ENCODE measurements at places on chromosomes 7 and 10.

DNA sequence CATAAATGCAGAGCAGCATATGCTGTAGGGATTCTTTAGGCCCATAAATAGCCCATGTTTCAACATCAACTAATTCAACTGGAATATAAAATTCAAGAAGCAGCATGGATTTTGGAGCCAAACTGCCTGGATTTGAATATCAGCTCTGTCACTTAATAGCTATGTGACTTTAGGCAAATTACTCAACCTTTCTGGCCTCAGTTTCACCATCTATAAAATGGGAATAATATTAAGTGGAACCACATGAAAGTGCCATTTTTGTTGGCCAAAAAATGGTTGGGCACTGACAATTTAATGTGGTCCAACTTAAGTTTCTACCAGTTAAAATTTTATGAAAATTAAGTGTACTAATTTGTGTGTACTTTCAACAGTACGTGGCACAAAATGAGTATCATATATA lies 98.1 kb downstream of the GSAP start:
- DNase-seq, result no peak

DNA sequence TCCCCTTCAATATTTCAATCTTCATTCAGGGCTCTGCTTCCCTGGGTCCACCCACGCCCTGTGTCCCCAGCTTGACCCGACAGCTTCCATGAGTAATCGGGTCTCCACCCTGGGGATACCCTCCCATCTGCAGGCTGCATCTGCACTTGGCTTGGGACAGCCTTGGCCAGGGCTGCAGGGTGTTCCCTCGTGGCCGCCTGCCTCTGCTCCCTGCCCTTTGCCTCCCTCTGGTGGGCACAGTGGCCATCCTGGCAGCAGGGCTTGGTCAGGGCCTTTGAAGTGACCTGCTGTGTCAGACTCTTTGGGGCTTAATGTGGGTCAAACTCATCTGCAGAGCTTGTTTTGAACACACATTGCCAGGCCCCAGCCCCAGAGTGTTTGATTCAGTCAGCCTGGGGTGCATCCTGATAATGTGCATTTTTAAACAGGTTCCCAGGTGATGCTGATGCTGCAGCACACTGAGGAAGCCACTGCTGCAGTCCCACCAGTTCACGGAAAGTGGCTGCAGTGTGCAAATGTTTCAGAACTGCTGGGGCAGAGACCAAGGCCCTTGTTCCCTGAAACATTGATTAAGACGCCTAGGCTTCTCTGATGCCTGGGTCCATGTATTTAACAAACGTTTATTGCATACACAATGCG lies 80.7 kb upstream of the SEC61G start:
- DNase-seq, result no peak

DNA sequence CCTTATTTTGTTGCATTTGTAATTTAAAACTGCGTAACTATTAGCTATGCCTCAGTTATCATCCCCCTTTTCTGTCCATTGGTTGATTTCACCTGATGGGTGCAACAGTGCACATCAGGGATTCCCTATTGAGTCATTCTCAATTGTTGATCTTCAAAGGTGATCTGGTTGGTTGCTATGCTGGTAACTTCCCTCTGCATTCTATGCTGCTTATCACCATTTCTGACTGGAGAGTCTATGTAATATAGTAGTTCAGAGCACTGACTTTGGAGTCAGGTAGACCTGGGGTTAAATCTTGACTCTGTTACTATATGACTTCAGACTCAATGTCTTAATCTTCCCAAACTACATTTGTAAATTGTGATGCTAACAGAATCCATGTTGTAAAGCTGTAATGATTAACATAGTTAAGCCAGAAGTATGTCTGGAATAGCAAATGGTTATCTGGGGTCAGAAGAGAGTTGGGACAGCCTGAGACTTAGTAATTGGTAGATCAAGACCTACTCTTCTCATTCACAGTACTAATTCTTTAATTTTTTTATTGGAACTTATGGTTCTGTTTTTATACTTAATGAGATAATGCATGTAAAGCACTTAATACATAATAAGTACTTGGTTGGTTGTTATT lies 38.1 kb downstream of the EXOC6 start:
- no peak for DNase-seq

DNA sequence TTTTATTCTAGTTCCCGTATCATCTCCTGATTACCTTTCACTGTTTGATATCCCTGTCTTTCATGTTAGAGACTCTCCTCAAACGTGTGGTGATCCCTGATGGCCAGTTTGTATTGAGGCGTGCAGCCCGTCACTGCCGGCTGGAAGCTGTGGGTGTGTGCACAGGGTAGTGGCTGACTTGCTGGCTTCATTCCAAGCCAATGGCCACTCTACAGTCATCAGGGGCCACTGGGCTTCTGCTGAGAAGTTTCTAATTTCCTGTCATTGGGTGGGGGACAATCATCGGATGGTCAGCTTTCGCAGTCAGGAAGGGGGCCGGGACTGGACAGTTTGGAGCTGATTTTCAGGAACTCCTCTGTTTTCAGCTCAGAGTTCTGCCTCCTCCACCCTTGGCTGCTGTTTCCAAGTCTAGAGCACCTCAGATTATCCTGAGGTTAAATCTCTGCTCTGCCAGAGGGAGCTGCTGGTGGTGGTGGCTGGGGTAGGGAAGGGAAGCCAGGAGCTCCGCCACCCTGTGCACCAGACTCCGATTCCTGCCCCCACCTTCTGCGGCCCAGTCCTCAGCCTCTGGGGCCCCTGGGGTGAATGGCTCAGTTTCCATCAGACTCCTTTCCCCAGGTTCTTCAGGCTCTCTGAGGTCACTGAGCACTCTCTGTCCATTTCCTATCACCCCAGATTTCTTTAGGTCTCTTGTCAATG lies 34.9 kb downstream of the BAIAP2L1 start:
- no peak for DNase-seq

GRCh38 chr10:51707821-51708424 lies 8.5 kb upstream of the CSTF2T start:
- DNase-seq, result no peak

GRCh38 chr10:91944880-91945630 lies 21.5 kb downstream of the BTAF1 start:
- no peak for DNase-seq

GRCh38 chr10:63375458-63375857 lies 90.3 kb downstream of the JMJD1C start:
- no peak for DNase-seq

- no peak for DNase-seq
Measured at GRCh38 chr7:39044489-39044888, 66.8 kb downstream of the POU6F2 start.

DNA sequence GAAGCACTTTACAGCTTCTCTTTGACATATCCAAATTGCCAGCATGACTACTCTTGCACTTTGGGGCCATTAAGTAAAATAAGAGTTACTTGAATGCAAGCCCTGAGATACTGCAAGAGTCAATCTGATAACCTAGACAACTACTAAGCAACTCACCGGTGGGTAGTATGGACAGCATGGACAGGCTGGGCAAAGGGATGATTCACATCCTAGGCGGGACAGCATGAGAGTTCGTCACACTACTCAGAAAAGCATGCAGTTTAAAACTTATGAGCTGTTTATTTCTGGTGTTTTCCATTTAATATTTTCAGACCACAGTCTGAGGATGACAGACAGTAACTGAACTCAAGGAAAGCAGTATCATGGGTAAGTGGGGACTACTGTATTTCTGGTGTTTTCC lies 84.0 kb downstream of the ORC5 start:
- no peak for DNase-seq

DNA sequence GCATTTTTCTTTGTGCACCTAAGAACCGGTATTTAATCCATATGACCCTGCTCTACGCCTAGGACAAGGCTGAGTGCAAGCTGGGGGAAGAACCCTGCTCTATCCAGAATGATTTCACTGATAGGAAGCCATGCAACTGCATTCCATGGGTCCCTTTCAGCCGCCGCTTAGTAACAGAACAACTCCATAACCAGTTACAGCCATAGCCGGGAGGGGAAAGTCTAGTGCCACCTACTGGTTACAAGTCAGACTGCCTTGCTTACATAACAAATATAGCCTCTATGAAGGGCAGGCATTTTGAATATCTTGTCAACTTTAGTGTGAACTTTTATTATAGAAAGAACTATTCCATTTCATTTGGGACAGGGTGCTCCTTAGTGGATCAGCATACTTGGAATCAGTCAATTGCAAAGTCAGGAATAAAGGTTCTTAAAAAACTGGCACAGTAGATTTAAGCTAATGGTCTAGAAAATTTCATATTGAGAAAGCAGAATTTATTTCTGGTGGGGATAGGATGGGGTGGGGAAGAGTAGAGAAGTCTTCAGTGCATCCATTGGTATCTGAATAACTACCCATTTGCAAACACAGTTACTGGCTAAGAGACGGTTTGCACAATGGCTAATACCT lies 521.7 kb downstream of the ADRA2A start:
- DNase-seq, result peak; percentile 62

DNA sequence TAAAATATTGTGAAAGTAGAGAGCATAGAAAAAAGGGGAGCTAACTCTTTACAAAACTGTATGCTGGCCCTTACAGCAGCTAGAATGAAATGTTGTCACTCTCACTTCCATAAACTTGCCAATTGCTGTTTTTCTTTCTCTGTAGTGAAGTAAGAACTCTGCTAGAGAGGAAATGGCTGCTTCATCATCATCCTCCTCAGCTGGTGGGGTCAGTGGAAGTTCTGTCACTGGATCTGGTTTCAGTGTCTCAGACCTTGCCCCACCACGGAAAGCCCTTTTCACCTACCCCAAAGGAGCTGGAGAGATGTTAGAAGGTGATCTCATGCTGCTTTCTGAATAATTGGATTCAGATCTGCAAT lies 7.6 kb upstream of the ASCC1 start:
- no peak for DNase-seq

GRCh38 chr7:155090684-155091083 lies 20.6 kb downstream of the HTR5A start:
- no peak for DNase-seq

DNA sequence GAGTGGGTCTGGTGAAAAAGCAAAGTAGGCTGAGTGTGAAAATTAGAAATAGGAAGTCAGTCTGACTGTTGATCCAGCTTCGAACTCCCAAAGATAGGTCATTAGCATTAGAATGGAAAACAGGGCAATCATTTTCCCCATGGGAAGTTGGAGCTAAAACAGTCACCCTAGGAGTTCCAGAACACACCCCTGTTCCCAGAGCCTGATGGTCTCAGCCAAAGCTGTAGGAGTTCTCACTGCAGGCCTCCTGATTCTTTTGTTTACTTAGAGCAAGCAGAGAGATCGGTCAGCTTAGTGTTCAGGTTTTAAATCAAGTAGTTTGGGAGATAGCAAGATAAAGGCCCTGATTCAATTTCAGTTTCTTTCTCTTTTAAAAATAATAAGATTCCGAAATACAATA lies 28.8 kb upstream of the JCAD start:
- DNase-seq, result no peak

- no peak for DNase-seq
Measured at GRCh38 chr7:92158660-92159575, 20.0 kb downstream of the LRRD1 start.

GRCh38 chr10:1411451-1411850 lies 325.9 kb downstream of the ADARB2 start:
- no peak for DNase-seq

DNA sequence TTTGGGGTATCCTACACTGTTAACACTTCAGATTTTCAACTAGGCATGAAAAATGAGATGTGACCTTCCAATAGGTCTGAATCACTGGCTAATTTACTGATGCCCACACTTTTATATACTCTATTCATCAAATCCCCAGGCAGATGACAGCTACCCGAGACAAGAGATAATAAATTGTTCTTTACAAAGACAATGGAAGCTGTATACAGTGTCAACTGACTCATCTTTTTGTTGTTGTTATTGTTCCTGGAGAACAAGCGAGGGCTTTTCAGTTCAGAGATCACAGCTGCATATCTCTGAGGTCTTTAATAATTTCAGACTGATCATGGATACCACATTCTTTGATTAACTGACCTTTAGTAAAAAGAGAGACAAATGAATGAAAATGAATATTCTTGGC lies 228.9 kb downstream of the SDHAF3 start:
- DNase-seq, result no peak

GRCh38 chr7:100895956-100896731 lies 456 bp upstream of the ACHE start:
- no peak for DNase-seq

DNA sequence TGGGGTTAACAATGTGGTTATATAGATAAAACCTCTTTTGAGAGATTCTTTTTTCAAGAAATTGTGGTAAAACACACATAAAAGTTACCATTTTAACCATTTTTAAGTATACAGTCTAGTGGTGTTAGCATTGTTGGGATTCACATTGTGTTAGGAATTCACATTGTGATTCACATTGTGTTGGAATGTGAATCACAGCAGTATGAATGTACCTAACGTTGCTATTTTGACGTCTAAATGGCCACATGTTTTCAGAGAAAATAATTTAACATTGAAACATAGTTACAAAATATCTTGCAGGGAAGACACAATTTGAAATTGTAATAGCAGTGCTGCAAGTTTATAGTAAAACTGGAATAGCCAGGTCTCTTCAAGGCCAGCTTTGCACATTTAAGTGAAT lies 129.0 kb downstream of the BICC1 start:
- DNase-seq, result no peak

GRCh38 chr7:22121702-22122474 lies 176.2 kb upstream of the CDCA7L start:
- DNase-seq, result no peak

DNA sequence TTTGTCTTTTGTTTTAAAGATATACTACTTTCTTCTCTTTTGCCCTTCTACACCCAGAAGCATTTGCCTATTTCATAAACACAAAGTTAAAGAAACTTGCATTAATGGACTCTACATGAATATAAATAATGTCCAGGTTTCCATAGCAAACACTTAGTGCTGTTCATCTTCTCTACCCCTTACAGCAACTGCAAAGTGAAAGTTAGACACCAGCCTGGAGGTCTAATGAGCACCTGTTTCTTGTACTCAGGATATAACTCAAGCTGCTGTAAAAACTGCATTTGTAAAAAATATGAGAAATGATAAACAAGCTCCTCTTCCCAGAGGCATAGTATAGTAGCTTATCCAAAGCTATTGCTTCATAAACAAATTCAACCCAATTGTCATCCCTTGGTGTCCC lies 76.0 kb upstream of the RELN start:
- DNase-seq, result no peak

- DNase-seq, result no peak
Measured at GRCh38 chr10:76618641-76619040, 1019.0 kb downstream of the KCNMA1 start.

- DNase-seq, result no peak
Measured at GRCh38 chr7:21526007-21526406, 16.8 kb upstream of the DNAH11 start.

- no peak for DNase-seq
Measured at GRCh38 chr7:74018246-74018895, 9.6 kb upstream of the ELN start.

Data from activated naive CD4-positive, alpha-beta T cell treated with anti-CD3 and anti-CD28 coated beads, Interleukin-2, amount 10 ng/mL, durations not matched to agents 7 days and 5 days (primary cell).